H1 (cell line): ENCODE measurements at places on chromosomes 7 and 10. TPM values are rescaled to one million over a fixed set of nuclear protein-coding genes. Genes with fewer than 3 reads are reported as not detected.

GRCh38 chr10:84551437-84552120 is 223.2 kb downstream of the CCSER2 start:
- no peak for DNase-seq
- no peaks in the 10 kb centered on the region for H3K4me1 ChIP-seq
- no peaks in the 10 kb centered on the region for H3K36me3 ChIP-seq
- H3K4me3 ChIP-seq, result no peak overlapping the region
- H3K27ac ChIP-seq, result no peak overlapping the region
- no peaks in the 10 kb centered on the region for H3K27me3 ChIP-seq

- DNase-seq, result no peak
- H3K27me3 ChIP-seq, result no peaks in the 10 kb centered on the region
- H3K36me3 ChIP-seq, result no peaks in the 10 kb centered on the region
Measured at GRCh38 chr10:133133471-133134231, 26.4 kb upstream of the KNDC1 start.

The ZNF775 gene
- total RNA-seq, result 21.5 and 24.9 TPM in 2 replicates

The NKX6-2 gene
- total RNA-seq, result not detected in 2 replicates

The MYO1G gene
- 0.11 and 0.19 TPM in 2 replicates for total RNA-seq
